ENCODE measurements at places on chromosomes 3 and 15.

DNA sequence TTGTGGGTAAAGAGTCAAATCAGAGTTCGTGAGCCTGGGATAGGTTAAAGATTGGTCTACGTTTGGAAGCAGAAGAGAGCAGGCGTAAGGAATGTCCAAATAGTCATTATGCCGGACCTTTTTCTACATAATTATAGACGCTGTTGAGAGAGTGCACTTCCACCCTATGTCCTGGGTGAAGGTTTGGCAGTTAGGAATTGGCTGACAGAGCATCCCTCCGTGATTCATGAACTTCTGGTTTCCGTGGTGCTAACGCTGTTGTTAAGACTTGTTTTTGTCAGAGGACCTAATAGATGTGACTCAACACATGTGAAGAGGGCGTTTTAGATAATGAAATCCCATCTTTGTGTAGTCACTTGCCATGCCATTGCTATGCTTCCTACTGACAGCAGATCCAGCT lies 1.1 kb downstream of the EAF1 start:
- no peak for DNase-seq

GRCh38 chr3:177060492-177060891 lies 136.8 kb downstream of the TBL1XR1 start:
- DNase-seq, result no peak

- DNase-seq, result no peak
These were observed 72.3 kb upstream of the ST3GAL6 start for GRCh38 chr3:98690876-98691275.

DNA sequence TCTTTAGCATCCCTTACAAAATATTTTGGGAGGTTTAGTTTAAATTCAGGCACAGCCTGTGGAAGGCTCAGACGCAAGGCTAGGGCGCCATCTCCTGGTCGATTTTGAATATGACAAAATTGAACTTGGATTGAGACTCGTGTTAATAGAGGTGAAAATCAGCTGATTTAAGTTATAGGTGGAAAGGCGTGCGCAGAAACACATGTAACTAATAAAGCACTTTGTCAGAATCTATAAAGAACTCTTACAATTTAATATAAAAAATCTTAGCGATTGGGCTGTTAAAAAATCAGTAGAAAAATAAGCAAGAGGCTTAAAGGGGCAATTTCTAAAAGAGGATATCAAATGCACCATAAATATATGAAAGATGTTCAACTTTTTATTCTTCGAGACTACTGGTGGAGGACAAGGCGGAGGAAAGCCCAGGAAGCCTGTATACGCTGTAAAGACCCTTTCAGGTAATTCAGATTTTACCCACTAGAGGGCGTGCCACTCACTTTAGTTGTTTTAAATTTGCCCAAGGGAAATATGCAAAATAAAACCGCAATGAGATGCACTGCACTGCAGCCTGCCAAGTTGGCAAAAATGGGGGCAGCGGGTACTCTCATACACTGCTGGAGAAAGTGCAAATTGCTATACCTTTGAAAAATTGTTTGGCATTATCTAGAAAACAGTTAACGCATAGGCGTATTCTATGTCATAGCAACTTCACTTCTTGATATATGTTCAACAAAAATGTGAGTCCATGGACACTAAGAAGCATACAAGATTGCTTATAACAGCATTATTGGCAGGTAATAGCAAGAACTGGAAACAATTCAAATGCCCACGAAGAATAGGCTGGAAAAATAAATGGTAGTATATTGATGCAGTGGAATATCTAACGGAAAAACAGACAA lies 64.7 kb downstream of the SLC30A4 start:
- peak; percentile 94 for DNase-seq

- DNase-seq, result no peak
These were observed 582.8 kb upstream of the BCHE start for GRCh38 chr3:166420071-166420470.

GRCh38 chr15:97984157-97984556 lies 23.7 kb downstream of the ARRDC4 start:
- no peak for DNase-seq

GRCh38 chr3:18121020-18121419 lies 304.1 kb downstream of the SATB1 start:
- DNase-seq, result no peak

GRCh38 chr15:82621970-82622369 lies 25.2 kb downstream of the CPEB1 start:
- DNase-seq, result no peak

DNA sequence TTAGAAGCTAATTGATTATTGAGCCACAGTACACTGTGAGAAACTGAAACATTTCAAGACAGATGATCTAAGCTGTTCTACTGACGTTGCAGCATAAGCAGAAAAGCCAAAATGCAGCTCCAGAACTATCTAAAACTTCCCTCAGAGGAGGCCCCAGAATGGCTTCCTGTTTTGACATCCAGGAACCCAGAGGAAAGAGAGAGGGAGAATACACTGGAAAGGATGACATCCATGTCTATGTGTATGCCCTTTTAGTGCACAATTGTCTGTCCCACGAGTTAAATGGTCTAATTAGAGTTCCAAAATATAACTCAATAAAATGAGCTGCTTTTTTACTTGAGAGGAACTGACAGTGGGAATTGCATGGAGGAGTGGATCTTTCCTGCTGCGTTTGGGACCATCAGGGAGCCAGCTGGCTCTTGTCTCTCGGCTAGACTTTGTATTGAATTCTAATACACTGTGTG lies 688.1 kb downstream of the ZNF385D start:
- no peak for DNase-seq

- DNase-seq, result no peak
These were observed 135.8 kb downstream of the RPL22L1 start for GRCh38 chr3:170734043-170734734.

DNA sequence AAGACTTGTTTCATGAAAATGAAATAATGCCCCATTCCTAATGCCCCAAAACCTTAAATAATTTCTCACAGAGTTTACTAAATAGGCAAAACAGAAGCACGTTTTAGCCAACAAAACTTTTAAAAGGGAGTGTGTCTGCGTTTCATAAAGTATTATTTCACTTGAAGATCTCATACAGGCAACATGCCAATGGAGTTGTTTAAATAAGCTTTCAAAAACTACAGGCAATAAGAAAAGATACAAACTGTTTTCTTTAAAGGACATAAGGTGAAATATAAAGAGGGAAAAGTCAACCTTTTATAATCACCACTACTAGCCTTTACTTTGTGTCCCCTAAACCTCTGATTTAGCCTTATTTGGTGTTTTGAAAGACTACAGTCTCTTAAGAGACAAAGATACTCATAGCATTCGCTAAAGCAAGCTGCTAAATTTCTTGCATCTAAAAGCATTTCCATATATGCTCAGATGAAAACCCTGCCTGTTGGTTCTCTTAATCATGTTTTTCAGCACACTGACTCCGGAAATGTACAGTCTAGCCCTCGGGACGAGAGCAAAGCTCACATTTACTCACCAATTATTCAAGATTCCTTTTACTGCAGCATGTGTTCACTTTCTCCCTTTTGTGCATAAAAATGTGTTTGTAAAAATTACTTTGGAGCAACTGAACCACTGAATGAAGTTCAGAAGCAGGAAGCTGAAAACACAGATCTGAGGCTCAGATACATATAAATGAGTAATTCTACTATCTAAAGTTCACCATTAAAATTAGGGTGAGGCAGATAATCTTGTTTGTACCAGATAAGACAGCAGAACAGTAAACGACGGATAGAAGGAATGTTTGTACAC lies 119.0 kb downstream of the GOLIM4 start:
- peak; percentile 23 for DNase-seq

- no peak for DNase-seq
These were observed 29.7 kb downstream of the CCDC13 start for GRCh38 chr3:42743204-42743995.

GRCh38 chr3:142723968-142724681 lies at the start of gene TRPC1:
TSS of gene TRPC1 (plus strand) at chr3:142724034. CDS start at chr3:142724560, 526 bp downstream.
- DNase-seq, result peak; percentile 93

DNA sequence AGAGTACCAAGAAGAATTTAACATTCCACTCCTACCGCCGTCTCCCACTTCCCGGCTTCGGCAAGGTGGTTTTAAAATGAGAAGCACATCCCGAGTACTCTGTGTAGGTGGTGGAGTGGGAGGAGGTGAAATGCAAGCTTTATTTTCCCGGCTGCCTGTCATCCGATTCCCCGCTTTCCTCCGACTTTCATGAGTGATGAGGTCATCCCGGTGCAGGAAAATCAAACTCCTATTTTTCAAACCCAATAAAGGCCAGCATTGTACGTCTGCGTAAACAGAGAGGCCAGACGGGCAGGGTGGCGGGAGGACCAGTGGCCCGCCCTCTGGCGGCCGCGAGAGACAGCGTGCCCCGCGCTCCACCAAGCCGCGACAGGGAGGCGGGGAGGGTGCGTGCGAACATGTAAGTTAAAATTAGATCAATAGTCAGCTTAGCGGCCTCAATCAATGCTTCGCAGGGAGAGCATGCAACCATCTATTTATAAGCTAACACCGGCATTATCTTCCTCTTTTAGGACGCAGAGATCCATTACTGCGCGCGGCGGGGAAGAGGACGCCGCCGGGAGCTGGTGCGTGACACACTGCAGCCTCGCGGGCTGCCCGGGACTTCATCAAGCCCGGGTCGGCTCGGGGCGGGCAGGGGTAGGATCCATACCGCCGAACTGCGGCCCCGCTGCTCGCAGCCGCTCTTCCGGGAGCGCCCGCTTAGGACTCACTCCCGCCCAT lies 163.3 kb downstream of the CD47 start:
- DNase-seq, result peak; percentile 90

- no peak for DNase-seq
These were observed 22.4 kb downstream of the PLA2G4F start for GRCh38 chr15:42133886-42134502.

DNA sequence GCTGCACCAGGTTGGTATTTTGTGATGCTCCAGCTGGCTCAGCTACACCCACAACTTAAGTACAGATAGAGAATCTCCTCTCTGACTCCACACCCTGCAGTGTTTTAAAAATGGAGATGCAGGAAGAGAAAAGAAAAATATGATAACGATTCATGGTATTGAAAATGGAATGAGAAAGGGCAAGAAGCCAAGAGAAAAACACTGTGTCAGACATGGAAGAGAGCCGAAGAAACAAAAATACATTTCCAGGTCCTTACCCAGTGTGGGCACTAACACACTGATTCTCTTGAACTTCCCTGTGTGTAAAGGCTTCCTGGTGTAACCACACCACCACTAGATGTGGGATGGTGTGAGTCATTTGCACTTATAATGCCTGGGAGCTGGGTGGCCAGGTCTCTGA lies 93.1 kb downstream of the GMPS start:
- DNase-seq, result no peak

DNA sequence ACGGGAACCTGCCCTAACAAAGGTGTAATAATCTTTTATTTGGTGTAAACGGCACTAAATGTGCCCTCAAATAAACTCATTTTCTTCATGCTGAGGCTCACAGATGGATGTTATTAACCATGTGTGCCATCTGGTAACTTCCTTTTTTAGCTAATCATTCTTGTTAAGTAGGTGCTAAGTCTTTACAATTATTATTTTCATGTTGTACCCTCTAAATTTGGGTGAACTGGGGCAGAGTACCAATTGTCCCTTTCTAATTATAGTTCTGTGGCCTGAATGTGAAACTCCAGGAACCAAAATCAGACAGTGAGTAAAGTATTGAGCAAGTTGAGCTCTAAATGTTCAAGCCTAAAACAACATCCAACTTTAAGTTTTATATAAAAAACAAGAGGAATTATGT lies 220.7 kb upstream of the CADM2 start:
- no peak for DNase-seq

GRCh38 chr15:70826634-70827033 lies 27.3 kb downstream of the LARP6 start:
- DNase-seq, result peak; percentile 1

DNA sequence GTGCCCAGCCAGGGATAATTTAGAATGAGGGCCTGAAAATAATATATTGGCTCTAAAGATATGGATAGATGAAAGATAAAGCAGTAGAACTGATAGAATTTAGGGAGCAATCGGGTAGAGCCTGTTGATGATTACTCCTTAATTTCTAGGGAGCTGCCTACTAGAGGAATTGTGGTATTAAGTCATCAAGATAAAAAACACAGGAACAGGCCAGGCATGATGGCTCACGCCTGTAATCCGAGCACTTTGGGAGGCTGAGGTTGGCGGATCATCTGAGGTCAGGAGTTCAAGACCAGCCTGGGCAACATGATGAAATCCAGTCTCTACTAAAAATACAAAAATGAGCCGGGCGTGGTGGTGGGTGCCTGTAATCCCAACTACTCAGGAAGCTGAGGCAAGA lies 130.4 kb downstream of the PCCB start:
- no peak for DNase-seq

- no peak for DNase-seq
These were observed 48.0 kb downstream of the KLF15 start for GRCh38 chr3:126309165-126309564.

- no peak for DNase-seq
These were observed 878 bp downstream of the ISLR start for GRCh38 chr15:74174219-74174957.

GRCh38 chr15:49410641-49411040 lies 12.4 kb upstream of the FGF7 start:
- DNase-seq, result no peak

GRCh38 chr15:78761891-78762385 lies 49.3 kb downstream of the ADAMTS7 start:
- DNase-seq, result no peak

DNA sequence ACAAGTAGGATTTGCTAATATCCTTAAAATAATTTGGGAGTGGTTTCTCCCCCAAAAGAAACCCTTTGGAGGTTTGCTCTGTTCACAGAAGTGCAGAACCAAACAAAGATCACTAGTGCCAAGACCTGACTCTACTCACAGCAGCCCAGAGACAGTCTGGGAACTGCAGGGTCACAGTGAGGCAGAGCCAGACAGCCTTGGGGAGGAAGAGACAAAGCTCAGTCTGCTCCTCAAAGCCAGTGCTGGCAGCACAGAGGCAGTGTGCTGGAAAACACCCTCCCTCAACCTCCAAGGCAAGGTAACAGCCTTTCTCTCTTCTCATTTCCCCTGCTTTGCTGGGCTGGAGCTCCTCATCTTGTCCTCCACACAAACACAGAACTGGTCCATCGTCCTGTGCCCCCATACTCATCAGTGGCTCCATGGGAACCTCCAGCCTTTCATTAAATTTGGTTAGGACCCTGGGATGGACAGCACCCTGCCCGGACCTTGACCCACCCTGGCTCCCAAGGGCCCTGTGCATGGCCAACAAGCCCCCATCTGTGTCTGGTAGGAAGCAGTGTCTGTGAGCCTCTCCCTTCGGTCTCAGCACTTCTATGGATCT lies 12.6 kb downstream of the RAB6B start:
- DNase-seq, result no peak

- DNase-seq, result no peak
These were observed 53.1 kb downstream of the SLC4A7 start for GRCh38 chr3:27431116-27431515.
